ENCODE measurements at places on chromosomes 13 and 19.

GRCh38 chr19:53908106-53908934 lies 758 bp upstream of the CACNG7 start:
- peak; percentile 85 for DNase-seq

GRCh38 chr13:106533101-106533942 lies 2.1 kb downstream of the EFNB2 start:
- DNase-seq: peak; percentile 67

- no peak for DNase-seq
These were observed 6.7 kb downstream of the RGCC start for GRCh38 chr13:41463838-41464602.

DNA sequence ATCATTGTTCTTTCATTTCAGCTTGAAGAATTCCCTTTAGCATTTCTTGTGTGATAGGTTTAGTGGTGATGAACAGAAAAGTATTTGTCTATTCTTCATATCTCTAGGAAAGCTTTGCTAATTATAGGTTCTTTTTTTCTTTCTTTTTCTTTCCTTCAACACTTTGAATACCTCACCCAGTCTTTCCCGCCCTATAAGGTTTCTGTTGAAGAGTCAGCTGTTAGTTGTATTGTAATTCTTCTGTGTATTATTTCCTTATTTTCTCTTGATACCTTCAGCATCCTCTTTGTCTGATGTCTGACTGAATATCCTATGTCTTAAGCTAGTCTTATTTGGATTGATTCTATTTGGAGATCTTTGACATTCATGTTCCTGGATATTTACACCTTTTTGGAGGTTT lies 1989.4 kb downstream of the PCDH9 start:
- no peak for DNase-seq

DNA sequence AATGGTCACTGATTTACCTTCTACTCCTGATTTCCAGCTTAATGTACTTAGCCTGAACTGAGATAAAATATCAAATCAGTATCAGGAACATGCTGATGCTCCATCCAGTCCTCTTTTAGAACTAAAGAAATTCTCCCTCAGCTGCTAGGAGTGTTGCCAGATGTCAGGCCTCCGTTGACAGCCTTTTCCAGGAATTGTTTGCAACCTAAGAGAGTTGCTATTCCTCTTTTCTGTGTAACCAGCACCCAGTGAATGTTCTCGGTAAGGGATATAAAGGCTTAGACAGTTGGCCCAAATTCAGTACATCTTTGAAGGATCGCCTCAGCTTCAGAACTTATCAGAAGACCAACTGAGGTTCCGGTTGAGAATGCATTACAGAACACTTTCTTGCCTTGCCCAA lies 559.0 kb downstream of the PCDH17 start:
- no peak for DNase-seq

DNA sequence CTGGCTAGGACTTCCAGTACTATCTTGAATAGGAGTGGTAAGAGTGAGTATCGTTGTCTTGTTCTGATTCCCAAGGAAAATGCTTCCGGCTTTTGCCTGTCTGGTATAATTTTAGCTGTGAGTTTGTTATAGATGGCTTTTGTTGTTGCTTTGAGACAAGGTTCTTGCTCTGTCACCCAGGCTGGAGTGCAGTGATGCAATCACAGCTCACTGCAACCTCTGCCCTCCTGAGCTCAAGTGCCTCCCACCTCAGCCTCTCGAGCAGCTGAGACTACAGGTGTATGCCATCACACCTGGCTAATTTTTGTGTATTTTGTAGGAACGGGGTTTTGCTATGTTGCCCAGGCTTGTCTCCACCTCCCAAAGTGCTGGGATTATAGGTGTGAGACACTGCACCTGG lies 6.1 kb upstream of the ZNF543 start:
- DNase-seq: no peak

- DNase-seq: peak; percentile 83
These were observed 20.9 kb downstream of the COG6 start for GRCh38 chr13:39676315-39676876.

- DNase-seq: no peak
These were observed 9.5 kb downstream of the LGALS7 start for GRCh38 chr19:38763795-38764220.

Data from NCI-H526 (cell line).